ENCODE measurements at places on chromosomes 4 and X. TPM values are rescaled to one million over a fixed set of nuclear protein-coding genes. Genes with fewer than 3 reads are reported as not detected.
A peak's percentile ranks its signal among the peaks of the same experiment; 100 is the strongest.

MSN gene
- total RNA-seq = 532 TPM

GLRA3 gene
- total RNA-seq = not detected

TECRL gene
- not detected for total RNA-seq

TLR8 gene
- 3.3 TPM for total RNA-seq

SLC4A4 gene
- total RNA-seq = 3.7 TPM

VGLL1 gene
- not detected for total RNA-seq

SLC26A1 gene
- total RNA-seq = not detected

TNMD gene
- total RNA-seq = 0.36 TPM

ACE2 gene
- total RNA-seq = 0.88 TPM

DNA sequence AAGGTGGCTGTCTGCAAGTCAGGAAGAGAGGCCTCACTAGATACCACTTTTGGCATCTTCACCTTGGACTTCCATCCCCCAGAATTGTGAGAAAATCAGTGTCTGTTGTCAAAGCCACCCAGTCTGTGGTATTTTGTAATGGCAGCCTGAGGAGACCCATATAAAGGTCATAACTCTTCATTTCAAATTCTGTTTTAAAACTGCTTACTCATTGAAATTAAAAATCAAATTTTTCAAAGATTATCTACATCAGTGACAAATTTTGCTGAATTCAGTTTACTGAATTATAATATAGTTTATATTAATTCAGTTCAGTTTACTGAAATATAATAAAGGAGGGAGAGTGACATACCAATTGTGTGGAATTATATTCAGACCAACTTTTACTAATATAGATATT lies 133.1 kb upstream of the IL15 start:
- no peaks in the 10 kb centered on the region for H3K4me1 ChIP-seq
- H3K4me3 ChIP-seq = no peak overlapping the region
- no peak overlapping the region for H3K27ac ChIP-seq
- DNase-seq = no peak

DNA sequence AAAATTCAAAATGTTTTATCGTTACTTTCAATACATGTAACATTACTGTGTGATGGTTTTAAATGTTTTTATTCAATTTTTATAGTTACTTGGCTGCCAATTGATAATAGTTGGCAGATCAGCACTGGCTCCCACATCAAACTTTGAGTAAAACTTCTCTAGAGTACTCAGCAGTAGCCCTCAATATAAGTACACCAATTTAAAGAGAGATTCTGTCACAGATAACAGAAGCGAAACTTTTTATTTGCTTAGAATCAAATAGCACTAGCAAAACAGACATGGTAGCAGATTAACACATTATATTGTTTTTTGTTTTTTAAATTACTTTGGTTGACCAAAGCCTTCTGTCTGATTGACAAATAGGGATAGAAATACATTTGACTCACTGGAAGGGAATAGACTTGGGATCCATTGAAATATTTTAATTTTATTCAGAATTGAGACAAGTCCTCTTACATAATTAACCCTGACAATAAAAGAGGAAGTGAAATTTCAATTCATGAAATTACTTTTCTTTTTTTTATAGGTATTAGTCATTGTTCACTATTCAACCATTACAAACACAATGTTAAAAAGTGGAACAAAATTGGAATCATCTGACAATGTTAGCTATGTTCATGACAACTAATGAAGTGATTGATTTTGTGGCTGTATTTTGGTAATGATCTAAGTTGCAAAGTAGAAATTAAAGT lies 554.9 kb downstream of the KLHL4 start:
- no peaks in the 10 kb centered on the region for H3K27me3 ChIP-seq
- no peak for DNase-seq
- H3K4me1 ChIP-seq = no peaks in the 10 kb centered on the region
- no peak overlapping the region for H3K4me3 ChIP-seq
- no peaks in the 10 kb centered on the region for H3K36me3 ChIP-seq

GRCh38 chr4:152415980-152416379 lies 119.9 kb downstream of the FBXW7 start:
- H3K4me1 ChIP-seq = no peaks in the 10 kb centered on the region
- peaks cover 2% of the 10 kb centered on the region for H3K36me3 ChIP-seq
- no peaks in the 10 kb centered on the region for H3K27me3 ChIP-seq
- H3K4me3 ChIP-seq = no peak overlapping the region

- DNase-seq = no peak
- H3K36me3 ChIP-seq = no peaks in the 10 kb centered on the region
- no peak overlapping the region for H3K4me3 ChIP-seq
- no peaks in the 10 kb centered on the region for H3K27me3 ChIP-seq
These were observed 15.7 kb upstream of the WDR19 start for GRCh38 chr4:39166669-39167068.

GRCh38 chr4:10413177-10413576 lies 44.0 kb downstream of the ZNF518B start:
- no peaks in the 10 kb centered on the region for H3K27me3 ChIP-seq
- no peak overlapping the region for H3K27ac ChIP-seq
- H3K4me1 ChIP-seq = no peaks in the 10 kb centered on the region
- no peak for DNase-seq
- H3K36me3 ChIP-seq = no peaks in the 10 kb centered on the region
- no peak overlapping the region for H3K4me3 ChIP-seq

GRCh38 chr4:94722748-94723147 lies 35.0 kb upstream of the BMPR1B start:
- H3K4me3 ChIP-seq = no peak overlapping the region
- DNase-seq = no peak
- H3K27ac ChIP-seq = no peak overlapping the region
- no peaks in the 10 kb centered on the region for H3K27me3 ChIP-seq
- no peaks in the 10 kb centered on the region for H3K36me3 ChIP-seq

GRCh38 chr4:174056959-174057358 lies 226.5 kb downstream of the FBXO8 start:
- no peaks in the 10 kb centered on the region for H3K4me1 ChIP-seq
- no peaks in the 10 kb centered on the region for H3K36me3 ChIP-seq
- no peak overlapping the region for H3K27ac ChIP-seq

DNA sequence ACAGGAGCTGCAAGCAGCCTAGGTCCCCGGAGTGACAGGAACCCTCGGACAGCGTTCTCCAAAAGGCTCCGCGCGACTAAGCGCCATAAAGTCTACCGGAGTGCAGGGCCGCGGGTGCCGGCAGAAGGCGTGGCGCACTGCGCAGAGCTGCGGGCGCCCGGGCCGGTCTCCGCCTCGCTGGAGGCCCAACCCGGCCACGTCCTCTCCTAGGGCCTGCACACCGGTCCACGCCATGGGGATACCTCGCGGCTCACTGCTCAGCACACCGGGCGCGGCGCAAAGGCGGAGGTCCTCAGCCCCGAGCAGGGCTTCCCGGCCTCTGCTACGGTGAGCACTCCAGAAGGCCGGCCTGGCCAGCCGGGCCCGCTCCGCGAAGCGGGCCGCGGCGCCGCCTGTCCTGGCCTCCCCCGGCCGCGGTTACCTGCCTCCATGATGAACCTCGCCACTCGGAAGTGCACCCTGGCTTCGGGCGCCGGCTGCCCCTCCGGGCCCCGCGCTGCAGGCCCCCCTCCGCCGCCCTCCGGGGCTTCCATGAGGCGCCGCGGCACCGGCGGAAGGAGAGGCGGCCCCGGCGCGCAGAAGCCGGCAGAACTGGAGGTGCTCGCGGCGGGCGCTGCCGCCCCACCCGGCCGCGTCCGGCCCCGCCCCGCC lies at the start of gene CCNQ:
CCNQ (minus strand) TSS at position 599 of the 651 bp plus-strand sequence; CDS start at position 533, 66 bp downstream.
- no peaks in the 10 kb centered on the region for H3K36me3 ChIP-seq
- no peak within 1 kb of the TSS for H3K27ac ChIP-seq
- peak; percentile 75 for DNase-seq
- H3K27me3 ChIP-seq = no peaks in the 10 kb centered on the region
- peak within 1 kb of the TSS; percentile 46 for H3K4me3 ChIP-seq

DNA sequence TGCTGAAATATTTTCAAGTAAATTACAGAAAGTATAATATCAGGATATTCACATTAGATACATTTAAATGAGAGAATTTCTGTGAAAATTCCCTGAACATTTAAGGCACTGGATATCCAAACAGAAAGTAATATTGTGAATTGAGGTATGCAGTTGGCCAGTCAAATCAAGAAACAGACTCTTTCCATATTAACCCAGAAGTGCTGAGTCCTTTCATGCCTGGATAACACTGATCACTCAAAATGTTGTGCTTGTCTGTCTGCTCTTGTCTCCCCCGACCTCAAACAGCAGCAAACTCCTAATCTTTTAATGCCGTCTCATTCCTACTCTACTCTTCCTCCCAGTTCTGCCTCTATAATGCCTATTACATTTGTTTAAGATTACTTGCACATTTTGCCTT lies 51.2 kb downstream of the TBC1D9 start:
- no peak overlapping the region for H3K27ac ChIP-seq
- peaks cover 3% of the 10 kb centered on the region for H3K4me1 ChIP-seq
- no peaks in the 10 kb centered on the region for H3K36me3 ChIP-seq
- DNase-seq = no peak

DNA sequence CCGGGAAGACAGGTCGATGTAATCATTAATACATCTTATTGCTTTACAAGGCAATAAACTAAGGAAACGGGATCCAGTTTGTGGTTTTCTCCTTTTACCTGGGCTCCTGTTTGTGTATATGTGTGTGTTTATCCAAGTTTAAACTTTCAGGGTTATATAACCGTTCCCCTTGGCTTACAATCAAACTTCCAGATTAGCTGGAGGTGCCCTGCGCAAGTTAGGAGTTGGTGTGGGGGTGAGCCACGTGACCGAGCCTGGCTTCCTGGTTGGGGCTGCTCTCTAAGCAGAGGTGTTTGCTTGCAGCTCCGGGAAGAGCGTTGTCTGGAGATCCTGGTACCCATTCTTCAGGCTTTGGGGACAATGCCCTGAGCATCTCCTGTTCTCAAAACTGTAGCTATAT lies 129.2 kb downstream of the FHDC1 start:
- no peaks in the 10 kb centered on the region for H3K4me1 ChIP-seq
- H3K4me3 ChIP-seq = no peak overlapping the region
- no peak overlapping the region for H3K27ac ChIP-seq
- no peak for DNase-seq

DNA sequence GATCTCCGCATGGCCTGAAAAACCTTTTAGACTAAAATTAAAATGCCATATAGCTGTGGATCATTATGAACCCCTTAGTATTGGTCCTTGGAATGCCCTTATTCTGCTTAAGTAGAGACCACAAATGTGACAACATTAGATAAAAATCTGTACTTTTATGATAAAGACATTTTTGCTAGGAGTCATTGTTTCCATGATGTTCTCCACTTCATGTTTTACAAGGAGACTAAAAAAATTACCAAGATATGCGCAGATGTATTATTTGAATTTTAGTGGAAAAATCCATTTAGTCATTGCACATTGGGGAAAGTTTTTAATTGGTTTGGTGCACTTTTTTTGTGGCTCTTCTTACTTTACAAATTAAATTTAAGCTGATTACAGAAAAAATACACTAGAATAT lies 85.1 kb upstream of the HPRT1 start:
- H3K4me1 ChIP-seq = no peaks in the 10 kb centered on the region
- no peaks in the 10 kb centered on the region for H3K36me3 ChIP-seq
- H3K27me3 ChIP-seq = no peaks in the 10 kb centered on the region

DNA sequence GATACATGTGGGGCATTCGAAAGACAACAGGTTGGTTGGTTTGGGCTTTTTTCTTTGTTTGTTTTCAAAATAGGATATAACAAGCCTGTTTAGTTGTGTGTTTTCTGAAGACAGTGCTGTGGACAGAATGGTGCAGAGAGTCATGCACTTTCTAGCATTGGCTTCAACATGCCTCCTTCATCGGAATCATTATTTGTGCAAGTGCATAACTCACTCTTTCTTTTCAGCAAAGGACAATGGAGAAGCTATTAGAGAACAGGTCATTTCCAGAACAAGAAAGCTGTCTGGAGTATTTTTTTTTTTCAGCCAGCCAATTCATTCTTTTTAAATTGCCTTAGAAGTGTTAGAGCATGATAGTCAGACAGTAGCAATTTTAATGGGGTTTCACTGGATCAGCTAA lies 225.8 kb downstream of the STK32B start:
- H3K27me3 ChIP-seq = no peaks in the 10 kb centered on the region
- no peaks in the 10 kb centered on the region for H3K36me3 ChIP-seq
- no peak for DNase-seq
- H3K27ac ChIP-seq = no peak overlapping the region
- H3K4me1 ChIP-seq = no peaks in the 10 kb centered on the region
- no peak overlapping the region for H3K4me3 ChIP-seq

DNA sequence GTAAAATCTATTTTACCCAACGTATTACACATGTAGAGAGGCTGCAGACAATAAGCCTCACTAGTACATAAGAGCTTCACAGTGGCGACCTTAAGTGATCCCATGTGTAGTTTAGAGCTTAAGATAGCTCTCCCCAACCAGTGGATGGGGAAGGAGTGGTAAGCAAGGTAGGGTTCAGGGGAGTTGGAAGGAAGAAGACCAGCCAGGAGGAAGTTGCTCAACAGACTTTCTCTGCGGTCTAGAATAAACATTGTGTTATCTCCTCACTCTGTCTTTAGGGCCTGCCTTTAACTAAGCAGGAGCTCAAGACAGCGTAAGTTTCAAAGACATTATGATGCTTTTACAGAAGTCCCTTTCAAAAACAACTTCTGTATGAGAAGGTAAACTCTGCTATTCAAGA lies 16.8 kb downstream of the MEPE start:
- H3K27me3 ChIP-seq = no peaks in the 10 kb centered on the region
- no peaks in the 10 kb centered on the region for H3K36me3 ChIP-seq
- H3K4me3 ChIP-seq = no peak overlapping the region

DNA sequence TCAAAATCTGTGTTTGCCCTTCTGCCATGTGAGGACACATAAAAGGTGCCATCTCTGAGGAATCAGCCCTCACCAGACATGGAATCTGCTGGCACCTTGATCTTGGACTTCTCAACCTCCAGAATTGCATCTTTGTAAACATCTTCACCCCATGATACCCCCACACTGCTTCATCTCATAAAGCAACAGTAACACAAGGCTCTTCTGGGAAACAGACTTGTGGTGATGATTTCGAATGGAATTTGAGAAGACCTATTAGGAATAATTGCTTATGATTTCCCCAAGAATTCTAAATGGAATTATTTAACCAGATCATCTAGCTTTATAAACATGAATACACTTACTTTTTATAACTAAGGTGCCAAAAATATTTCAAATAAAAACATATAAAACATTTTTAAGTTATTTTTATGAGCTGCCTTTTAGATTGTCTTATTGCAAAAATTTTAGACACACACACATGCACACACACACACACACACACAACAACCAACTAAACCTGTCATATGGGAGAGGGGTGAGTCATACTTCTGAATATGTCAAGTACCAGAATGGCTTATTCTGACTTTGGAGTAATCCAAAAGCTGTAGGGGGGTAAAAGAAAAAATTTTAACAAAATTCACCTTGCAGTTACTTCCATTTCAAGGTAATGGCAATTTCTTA lies 82.0 kb downstream of the USP46 start:
- H3K27me3 ChIP-seq = no peaks in the 10 kb centered on the region
- H3K4me1 ChIP-seq = peaks cover 2% of the 10 kb centered on the region
- no peak overlapping the region for H3K4me3 ChIP-seq

- DNase-seq = no peak
- H3K27me3 ChIP-seq = no peaks in the 10 kb centered on the region
- H3K36me3 ChIP-seq = no peaks in the 10 kb centered on the region
- H3K4me1 ChIP-seq = no peaks in the 10 kb centered on the region
These were observed 14.7 kb upstream of the GRIA3 start for GRCh38 chrX:123169247-123169901.

GRCh38 chr4:139472852-139473251 lies 18.9 kb downstream of the RAB33B start:
- H3K4me3 ChIP-seq = no peak overlapping the region
- no peaks in the 10 kb centered on the region for H3K4me1 ChIP-seq
- H3K36me3 ChIP-seq = peaks cover 3% of the 10 kb centered on the region

All from aorta (tissue), 5 donors.